ENCODE measurements at places on chromosomes 16 and 17.

DNA sequence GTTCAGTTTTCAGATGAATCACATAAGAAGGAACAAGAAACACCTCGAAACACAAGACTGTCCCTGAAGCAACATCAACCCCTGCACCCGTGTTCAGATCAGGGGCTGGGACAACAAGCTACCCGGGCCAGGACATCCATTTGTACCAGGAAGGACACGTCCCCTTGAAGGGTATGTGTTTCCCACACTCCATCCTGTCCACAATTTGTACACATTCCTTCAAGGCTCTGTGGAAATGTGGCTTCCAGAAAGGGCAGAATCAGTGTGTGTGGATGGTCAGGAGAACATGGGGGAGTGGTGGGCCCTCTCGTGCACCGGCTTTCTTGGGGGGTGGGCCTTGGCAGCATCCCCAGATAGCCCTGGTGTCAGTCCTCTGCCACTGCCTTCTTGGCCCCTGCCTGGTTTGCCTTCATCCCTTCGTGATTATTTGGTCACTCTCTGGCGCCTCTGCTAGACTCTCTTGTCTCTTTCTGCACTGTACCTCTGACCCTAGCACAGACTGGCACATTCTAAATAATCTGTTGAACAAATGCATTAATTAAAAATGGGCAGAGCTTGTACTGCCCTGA is 10.3 kb downstream of the KIFC3 start:
- DNase-seq, result no peak

- DNase-seq, result no peak
These were observed 5.1 kb downstream of the TTYH2 start for GRCh38 chr17:74218436-74218835.

GRCh38 chr16:56198006-56198754 is 6.9 kb downstream of the GNAO1 start:
- DNase-seq, result no peak

DNA sequence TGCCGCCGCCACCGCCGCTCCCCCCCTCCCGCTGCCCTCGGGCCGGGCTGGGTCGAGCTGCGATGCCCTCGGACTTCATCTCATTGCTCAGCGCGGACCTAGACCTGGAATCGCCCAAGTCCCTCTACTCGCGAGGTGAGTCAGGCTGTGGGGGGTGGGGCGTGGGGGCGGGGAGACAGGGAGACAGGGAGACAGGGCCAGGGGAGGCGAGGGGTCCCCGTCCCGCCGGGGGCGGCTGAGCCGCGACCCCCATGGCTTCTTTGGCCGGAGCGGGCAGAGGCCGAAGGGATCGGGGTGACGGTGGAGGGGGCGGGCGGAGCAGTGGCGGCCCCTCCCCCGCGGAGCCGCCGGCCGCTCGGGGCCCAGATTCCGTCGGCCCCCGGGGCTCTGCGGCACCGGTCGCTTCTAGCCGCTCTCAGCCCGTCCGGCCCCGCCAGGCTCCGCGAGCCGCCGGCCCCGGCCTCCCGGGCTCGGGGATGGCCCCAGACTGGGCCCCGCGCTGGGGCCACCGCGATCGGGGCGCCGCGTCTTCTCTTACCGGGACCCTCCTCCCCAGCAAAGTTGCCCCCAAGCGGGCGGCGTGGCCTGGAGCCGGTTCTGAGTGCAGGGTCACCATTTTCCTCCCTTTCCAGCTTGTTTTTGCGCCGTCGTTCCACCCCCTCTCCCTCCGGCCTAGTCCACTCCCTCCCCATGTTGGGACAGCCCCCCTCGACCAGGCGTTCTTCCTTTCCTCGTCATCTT is 644 bp downstream of the NFAT5 start:
- no peak for DNase-seq

DNA sequence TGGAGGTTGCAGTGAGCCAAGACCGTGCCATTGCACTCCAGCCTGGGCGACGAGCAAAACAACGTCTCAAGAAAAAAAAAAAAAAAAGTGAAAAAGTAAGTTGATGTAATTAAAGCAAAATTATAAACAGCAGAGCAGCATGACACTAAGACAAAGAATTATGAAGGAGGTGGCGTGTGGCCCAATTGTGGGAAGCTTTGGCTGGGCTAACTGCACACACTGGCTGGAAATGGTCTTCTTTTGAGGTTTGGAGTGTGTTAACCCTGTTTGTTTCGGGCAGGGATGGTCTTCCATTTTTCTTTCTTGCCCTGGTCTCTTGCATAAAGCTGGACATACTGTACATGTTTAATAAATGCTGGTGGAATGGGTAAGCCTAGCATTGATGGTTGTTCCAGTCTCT is 54.8 kb downstream of the RAP1GAP2 start:
- DNase-seq, result no peak
